DMS153 (cell line): ENCODE measurements at places on chromosomes 4 and X.

- DNase-seq, result no peak
Observed at GRCh38 chrX:24378706-24379105, 18.3 kb downstream of the SUPT20HL1 start.

DNA sequence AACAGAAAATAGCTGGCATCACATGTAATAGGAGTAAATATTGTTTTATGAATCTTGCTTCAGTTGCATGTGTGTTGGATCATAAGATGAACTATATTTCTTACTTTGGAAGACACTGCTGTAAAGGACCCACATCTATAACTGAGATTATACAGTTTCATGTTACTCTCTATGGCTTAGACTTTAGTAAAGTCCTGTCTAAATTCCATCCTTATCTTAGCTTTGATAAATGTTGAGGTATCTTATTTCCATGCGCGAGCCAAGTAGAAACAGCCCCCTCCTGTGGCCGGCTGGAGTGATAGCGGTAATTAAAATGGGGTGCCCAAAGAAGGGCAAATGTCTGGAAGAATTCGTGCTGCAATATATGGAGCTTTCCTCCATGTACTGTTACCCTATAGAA lies 43.0 kb downstream of the CCDC158 start:
- no peak for DNase-seq

DNA sequence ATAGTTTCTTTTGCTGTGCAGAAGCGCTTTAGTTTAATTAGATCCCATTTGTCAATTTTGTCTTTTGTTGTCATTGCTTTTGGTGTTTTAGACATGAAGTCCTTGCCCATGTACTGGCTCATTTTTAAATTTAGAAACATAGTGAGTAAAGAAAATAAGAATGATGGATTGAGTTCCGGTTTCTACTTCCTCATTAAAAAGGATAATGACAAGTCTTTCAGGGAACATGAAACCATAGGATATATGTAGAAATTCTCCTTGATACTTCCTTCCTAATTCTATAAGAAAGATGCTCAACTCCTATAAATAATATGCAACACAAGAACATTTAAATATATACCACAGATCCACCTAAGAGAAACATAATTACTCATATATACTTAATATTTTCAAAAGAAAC lies 240.9 kb downstream of the BANK1 start:
- no peak for DNase-seq

DNA sequence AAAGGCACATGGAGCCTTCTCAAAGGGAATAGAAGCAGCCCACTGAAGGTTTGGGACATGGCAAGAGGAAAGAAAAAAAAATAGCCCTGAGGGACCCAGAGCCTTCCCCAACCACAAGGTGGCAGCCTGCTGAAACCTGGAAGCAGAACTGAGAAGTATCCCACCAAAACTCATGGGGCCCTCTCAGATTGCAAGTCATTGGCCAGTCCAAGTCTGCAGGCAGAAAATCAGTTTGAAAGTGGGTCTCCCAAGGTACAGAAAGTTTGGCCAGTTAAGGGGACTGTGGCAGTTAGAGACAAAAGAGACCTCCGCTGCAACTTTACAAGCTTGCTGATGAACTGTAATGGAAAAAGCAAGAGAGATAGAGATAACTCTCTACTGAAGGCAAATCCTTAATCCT lies 155.8 kb downstream of the ANTXR2 start:
- DNase-seq, result no peak

GRCh38 chr4:124151031-124151430 lies 561.5 kb downstream of the ANKRD50 start:
- DNase-seq, result no peak

GRCh38 chrX:150770623-150771022 lies 77.4 kb downstream of the MTMR1 start:
- DNase-seq, result no peak

- no peak for DNase-seq
Observed at GRCh38 chr4:105128208-105128607, 18.5 kb upstream of the TET2 start.

DNA sequence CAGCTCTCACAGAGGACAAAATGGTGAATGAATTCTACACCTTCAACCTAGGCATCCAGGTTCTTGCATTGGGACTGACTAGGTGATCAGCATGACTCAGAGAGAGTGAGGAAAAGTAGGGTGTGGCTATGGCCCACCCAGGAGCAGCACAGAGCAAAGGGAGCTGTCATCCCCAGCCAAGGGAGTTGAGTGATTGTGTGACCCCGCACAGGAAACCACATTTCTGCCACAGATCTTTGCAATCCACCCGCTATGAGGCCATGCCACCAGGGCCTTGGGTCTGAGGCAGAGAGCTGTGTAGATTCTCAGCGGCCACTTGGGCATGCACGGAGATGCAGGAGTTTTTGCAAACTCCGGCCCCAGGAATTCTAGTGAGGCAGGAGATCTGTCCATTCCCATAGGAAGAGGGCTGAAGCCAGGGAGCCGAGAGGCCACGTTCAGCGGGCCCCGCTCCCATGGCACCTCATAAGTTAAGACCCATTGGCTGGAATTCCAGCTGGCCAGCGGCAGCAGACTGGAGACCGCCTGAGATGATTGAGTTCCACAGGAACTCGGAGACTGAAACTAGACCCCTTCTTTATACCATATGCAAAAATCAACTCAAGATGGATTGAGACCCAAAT lies 75.9 kb downstream of the NAA11 start:
- DNase-seq, result no peak

DNA sequence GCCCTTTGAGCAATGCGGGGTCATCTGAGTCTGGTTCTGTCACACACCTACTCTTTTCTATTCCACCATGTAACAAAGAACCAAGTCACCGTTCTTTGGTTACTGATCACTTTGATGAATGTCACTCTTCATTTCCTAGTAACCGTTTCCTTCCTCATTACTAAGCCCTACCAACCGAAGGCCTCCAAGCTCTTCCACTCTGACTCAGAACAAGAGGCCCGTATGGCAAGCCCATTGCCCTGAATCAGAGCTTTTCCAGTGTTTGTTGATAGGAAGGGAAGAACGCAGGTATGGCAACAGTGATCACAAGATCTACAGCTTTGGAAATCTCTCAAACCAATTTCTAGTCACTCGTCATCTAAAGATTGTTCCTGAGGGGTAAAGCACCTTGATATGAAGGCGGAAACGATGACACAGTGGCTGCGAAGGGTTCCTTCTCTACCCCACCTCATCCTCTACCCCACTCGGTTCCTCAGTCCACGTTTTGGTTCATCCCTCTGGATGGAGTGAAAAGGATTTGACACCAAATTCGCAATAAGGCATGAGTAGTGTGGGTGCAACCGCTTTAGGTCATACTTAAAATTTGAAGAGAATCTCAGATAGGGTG lies 28.0 kb upstream of the CD40LG start:
- no peak for DNase-seq

GRCh38 chr4:95087657-95088455 lies 330.1 kb downstream of the BMPR1B start:
- no peak for DNase-seq

GRCh38 chr4:43458293-43458692 lies 565.8 kb downstream of the GRXCR1 start:
- DNase-seq, result no peak

DNA sequence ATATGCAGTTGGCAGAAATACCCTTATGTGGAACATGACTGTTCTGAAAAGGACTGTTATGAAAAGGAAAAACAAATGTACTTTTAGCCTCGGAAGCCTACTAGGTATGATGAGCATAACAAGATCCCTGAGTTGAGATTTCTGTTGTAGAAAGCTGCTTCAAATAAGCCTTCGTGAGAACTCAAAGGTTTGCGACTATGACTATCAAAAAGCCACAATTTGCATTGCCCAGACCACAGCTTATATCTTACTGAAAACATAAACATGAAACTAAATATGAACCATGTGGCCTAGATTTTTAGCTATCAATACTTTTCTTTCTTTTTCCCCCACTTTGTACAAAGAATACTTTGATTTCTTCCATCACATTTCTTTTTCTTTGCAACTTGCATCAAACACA lies 398.2 kb upstream of the LCORL start:
- DNase-seq, result no peak

GRCh38 chr4:18106620-18107019 lies 85.1 kb upstream of the LCORL start:
- DNase-seq, result no peak

DNA sequence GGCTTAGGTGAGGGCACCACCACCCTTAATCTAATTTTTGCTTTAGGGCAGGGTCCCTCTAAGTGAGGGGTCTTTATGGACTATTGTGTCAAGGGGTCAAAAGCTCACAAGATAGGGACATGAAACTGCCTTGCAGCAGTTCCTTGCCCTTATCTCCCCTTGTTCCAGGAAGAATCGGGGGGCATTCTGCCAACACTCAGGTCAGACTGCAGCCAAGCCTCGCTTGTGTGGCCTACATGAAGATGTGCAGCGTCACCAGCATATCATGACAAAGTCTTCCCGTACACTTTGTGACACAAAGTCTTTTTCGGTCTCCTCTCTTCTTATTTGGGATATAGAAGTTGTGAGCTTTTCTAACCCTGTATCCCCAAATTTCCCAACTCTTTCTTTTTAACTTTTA lies 17.5 kb upstream of the USP9X start:
- no peak for DNase-seq

- DNase-seq, result no peak
Observed at GRCh38 chr4:4377732-4378460, 9.0 kb upstream of the NSG1 start.

DNA sequence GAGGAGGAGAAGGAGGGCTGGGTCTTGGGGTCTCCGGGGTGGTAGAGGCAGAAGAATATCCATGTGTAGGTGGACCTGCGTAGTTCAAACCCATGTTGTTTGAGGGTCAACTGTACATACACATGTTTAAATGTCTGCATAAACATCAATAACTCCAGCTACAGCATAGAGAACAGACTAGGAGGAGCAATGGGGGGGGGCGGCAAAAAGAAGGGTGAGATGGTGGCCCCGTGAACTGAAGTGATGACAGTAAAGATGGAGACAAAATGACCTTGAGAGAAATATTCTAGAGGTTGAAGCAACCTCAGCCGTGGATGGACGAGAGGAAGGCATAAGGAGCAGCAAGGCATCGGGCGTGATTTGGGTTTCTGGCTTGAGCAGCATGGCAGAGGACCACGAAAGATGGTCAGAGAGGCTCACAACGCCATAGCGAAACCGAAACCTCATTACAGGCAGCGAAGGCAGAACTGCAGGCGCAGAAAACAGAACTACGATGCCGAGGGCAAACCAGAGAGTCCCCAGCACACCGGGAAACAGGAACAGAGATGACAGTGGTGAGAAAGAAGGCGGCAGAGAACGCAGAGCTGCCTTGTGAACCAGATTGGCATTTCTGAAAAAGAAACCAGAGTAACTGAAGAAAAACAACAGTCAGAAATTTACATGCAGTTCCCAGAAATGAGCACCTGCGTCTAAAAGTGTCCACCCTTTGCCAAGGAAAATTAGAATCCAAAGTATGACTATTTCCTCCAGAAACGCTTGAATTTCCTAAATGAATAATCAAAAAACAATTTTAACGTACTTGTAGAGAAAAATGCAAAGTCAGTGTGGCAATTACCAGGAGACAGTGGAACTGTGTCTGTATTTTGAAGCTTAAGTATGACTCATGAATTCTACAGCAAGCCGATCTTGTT lies 50.3 kb upstream of the ENPP6 start:
- DNase-seq, result peak; percentile 48

GRCh38 chrX:110588853-110589252 lies 206.8 kb downstream of the CHRDL1 start:
- no peak for DNase-seq

DNA sequence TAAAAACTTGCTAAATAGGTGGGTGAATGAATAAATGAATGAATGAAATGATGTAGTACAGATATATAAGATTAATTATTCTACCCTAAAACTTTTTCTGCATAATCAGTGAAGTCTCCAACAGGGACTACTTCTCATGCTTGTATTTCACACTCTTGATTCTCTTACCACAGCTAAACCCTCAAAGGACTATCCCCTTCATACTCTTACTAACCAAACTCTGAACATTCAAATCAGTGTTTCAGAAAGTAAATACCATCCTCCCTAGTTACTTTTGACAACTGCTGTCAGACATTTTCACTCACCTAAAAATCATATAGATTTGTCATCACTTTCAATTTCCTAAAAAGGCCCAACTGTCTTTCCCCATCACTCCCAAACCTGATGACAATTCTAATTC lies 234.3 kb upstream of the HHIP start:
- no peak for DNase-seq

GRCh38 chrX:107445146-107445545 lies 4.3 kb upstream of the FRMPD3 start:
- no peak for DNase-seq

DNA sequence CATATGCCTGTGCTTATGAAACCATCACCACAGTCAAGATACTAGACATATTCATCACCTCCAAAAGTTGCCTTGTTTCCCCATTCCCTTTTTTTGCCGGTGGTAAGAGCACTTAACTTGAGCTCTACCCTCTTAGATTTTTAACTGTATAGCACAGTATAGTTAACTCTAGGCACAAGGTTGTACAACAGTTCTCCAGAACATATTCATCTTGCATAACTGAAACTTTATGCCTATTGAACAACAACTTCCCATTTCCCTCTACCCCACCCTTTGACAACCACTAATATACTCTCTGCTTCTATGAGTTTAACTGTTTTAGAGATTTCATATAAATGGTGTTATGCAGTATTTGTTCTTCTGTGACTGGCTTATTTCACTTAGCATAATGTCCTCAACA lies 119.3 kb downstream of the ASB9 start:
- no peak for DNase-seq

GRCh38 chrX:125293850-125294780 lies 25.6 kb upstream of the TEX13C start:
- DNase-seq, result no peak

- DNase-seq, result no peak
Observed at GRCh38 chr4:123786920-123787319, 390.3 kb downstream of the SPRY1 start.

DNA sequence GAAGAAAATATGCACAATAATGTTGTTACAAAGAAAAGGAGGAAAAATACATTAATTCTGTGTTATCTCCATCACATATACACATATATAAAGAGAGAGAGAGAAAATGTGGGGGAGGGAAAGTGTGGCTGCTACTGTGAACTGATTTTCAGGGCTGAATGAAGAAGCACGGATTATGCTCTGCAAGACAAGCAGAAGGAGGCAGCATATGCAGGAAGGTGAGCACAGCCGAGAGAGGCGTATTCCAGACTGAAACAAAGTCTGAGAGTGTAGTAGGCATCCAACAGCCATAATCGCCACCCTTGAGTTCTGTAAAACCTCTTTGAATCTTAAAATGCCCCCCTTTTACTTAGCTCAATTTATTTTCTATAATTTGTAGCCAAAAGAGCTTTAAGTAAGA lies 1081.8 kb upstream of the GRID2 start:
- no peak for DNase-seq

DNA sequence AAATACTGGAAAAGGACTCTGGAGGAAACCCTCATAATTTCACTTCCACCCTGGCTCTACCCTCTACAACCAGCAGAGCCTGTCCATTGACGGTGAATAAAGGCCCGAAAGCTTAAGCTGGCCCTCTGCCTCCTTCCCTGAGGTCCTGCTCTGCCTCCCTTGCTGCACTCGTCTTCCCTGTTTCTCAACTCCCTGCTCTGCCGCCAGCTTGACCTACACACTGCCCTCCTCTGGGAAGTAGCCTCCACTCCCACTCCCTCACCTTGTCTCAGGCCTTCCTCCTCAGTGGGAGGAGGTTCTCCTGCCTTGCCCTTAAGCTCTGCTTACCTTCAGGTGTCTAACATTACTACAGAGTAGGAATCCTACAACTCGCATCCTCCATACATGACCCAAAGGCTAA lies 608.6 kb upstream of the NR3C2 start:
- no peak for DNase-seq

- no peak for DNase-seq
Observed at GRCh38 chrX:140274811-140275525, 229.9 kb downstream of the SOX3 start.

- no peak for DNase-seq
Observed at GRCh38 chr4:136818811-136819330, 713.4 kb downstream of the PCDH18 start.
